Right hindlimb (tissue), 1 donor: ENCODE measurements at places on chromosomes 16 and 17.

GRCh38 chr17:41492771-41493170 lies 3.1 kb upstream of the KRT36 start:
- peak; percentile 53 for DNase-seq

GRCh38 chr17:37488009-37488604 lies 1.6 kb upstream of the DUSP14 start:
- DNase-seq, result peak; percentile 33

DNA sequence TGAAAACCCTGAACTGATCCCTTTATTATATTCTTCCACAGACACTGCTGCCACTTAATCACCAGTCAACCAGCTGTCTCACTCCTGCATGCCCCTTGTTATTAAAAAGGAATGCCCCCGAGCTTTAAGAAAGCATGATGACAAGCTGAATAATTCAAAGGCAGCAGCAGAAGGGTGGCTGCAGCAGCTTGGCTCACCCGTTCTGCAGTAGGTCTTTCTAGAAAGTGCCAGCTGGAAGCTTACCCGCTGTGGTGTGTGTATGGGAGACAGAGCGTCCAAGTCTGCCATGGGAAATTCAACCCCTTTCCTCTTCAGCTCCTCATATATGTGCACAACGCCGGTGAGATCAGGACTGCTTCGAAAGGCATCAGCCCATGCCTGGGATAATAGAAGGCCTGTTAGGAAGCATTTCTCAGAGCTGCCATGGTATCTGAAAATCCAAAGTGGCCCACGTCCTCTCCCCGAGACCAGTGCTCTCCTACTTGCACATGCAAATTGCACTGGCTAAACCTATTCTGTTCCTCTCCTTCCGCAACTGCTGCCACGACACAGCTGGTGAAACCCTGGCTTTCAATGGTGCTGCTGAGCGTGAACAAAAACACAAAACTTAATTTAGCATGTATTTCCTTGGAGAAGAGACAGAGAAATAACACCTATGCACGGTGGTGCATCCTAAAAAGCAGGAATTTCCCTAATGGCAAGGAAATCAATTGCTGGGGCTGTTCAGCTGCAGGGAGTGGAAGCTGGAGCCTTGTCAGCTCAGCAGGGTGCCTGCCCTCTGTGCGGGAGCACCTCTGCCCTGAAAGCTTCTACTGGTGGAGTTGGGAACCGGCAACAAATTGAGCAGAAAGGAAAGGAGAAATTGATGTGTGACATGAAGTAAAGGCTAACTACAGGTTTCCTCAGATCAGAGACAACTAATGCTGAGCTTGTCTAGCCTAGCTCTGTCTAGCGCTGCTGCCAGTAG lies 47.9 kb upstream of the SREBF1 start:
- no peak for DNase-seq

DNA sequence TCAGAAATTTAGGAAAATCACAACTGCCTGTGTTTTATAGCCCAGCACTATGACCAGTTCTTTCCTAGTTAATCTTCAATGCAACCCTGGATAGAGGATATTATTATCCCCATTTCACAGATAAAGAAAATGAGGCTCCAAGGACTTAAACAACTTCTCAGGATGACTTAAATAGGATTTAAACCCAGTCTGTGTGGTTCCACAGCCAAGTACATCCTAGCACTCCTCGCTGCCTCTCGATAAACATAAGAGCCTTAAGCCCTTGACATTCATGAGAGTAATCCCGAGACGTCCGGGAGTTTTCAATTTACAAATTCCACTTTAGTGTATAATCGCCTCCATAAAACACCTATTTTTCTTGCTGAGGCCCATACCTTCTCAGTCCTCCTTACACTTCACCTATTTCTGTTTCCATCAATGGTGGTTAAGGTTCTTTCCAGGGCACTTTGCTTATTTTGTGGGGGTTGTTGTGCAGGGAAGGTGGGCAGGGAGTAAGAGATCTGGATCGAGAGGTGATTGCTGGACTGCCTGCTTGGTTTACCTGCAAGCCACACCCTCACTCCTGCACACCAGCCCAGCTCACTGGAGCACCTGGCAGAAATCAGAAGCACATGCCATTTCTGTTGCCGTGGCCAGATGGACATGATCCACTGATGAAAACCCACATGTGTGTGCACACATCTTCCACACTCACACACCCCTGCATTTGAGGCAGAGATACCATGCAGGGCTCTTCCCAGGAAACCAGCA lies 50.5 kb downstream of the ASIC2 start:
- DNase-seq, result no peak

GRCh38 chr16:84088695-84089395 lies 27.9 kb downstream of the MBTPS1 start:
- DNase-seq, result no peak

- DNase-seq, result peak; percentile 70
These were observed 15.7 kb downstream of the ADCY7 start for GRCh38 chr16:50282010-50282538.

GRCh38 chr16:50303605-50304466 lies 37.5 kb downstream of the ADCY7 start:
- DNase-seq, result peak; percentile 16

DNA sequence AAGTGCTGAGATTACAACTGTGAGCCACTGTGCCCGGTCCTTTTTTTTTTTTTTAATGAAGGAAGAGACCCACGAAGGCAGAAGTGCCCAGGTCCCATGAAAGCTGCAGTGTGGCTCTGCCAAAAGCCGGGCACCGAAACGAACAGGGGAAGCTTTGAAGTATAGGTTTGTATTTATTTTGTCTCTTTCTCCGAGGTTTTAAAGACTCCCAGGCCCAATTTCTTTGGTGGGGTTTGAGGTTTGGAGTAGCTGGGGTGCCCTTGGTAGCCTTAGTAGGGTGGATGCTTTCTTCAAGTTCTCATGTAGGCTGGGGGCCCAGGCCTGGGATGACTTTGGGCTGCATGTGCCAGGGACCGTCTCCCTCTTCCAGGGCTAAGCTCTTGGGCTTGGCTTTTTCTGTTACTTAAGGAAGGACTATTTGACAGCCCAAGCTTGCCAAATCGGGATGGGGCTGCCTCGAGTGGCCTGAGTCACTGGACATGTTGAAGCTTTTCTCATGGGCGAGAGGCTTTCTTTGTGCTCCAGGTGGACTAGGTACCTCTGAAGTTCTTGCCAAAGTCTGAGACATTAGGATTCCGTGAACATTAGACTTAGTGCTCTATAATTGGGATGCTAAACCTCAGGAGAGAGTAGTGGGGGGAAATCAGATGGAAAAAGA lies 66.3 kb downstream of the WIPI1 start:
- DNase-seq, result no peak

- peak; percentile 11 for DNase-seq
These were observed 9.8 kb downstream of the TRPV2 start for GRCh38 chr17:16425202-16425601.

DNA sequence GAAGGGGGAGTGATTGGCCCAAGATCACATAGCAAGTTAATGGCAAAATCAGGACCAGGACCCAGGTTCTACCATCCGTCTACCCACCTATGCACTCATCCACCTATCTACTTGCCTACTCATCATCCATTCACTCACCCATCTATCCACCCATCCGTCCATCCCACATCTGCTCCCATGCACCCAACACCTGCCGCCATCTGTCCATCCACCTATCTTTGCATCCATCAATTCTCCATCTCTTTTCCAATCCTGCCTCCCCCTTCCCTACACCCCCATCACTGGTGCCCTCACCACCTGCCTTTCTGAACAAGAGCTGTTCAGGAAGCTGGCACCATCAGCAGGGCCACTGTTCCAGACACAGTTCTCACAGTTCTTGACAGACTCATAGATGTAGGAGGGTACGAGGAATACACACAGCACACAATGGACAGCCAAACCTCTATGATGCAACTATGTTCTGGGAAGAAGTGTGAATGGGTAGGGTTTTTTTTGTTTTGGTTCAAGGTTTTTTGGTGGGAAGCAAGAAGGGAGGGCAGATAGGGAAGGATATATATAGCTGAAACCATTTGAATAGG lies 4.5 kb downstream of the SAMD14 start:
- DNase-seq, result no peak

- no peak for DNase-seq
These were observed 125.9 kb downstream of the OR1D5 start for GRCh38 chr17:2937331-2938003.

DNA sequence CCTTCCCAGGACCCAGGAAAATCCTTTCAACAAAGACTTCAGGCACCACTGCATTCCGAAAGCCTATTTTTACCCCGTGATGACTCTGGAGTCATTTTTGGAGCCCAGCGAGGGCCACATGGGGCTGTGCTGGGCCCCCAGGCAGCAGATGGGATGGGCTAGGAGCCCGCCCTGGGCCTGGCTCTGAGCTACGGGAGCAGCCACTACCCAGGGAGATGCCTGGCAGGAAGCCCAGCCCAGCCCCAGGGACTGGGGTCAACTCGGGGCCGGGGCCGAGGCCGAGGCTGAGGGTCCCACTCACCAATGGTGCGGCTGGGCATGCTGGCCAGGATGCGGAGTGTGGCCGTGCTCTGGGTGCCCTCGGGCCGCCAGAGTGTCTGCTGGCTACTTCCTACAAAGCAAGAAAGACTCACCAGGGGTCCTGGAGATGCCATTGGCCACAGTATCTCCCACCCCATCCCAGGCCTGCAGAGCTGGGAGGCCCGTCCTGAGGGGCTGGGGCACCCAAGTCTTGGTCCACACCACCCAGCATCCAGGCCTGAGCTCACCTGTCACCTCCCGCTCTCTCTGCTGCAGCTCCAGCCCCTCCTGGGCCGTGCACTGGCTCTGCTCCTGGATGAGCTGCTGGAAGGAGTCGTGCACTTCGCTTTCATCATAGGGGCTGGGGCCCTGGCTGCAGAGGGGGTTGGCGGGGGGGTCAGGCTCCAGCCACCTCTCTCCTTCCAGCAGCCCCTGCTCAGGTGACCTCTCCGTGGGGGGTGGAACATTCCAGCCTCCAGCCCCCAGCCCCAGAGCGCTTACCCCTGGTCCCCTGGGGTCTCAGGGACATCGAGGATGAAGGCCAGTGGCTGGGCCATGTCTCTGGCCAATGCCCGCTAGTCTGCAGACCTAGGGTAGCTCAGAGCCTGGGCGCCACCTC lies 2.3 kb downstream of the TMC6 start:
- DNase-seq, result no peak

GRCh38 chr17:44623070-44623725 lies 33.1 kb upstream of the MEIOC start:
- no peak for DNase-seq

GRCh38 chr16:51818342-51818944 lies 667.4 kb upstream of the SALL1 start:
- peak; percentile 35 for DNase-seq

DNA sequence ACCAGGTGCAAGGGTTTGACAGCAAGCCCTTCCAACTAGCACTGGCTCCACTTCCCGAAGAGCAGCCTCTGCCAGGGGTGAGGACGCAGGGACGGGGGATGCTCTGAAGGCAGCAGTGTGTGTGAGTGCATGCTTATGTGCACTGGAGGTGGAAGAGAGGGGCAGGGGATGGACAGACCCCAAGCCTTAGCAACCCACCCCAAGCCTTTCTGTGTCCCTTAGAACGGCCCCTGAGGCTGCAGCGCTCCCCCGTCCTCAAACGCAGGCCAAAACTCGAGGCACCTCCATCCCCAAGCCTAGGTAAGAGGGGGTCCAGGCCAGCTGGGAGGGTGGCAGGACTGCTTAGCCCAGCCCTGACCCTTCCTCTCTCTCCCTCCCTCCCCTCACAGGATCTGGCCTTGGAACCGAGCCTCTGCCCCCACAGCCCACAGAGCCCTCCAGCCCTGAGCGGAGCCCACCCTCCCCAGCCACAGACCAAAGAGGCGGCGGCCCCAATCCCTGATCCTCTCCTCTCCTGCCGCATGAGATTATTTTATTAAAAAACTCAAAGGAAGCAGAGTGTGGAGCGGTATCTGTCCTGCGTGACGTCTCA lies 2.9 kb downstream of the ACD start:
- peak; percentile 13 for DNase-seq

- DNase-seq, result no peak
These were observed 8.9 kb upstream of the SNAI3 start for GRCh38 chr16:88695218-88695617.

DNA sequence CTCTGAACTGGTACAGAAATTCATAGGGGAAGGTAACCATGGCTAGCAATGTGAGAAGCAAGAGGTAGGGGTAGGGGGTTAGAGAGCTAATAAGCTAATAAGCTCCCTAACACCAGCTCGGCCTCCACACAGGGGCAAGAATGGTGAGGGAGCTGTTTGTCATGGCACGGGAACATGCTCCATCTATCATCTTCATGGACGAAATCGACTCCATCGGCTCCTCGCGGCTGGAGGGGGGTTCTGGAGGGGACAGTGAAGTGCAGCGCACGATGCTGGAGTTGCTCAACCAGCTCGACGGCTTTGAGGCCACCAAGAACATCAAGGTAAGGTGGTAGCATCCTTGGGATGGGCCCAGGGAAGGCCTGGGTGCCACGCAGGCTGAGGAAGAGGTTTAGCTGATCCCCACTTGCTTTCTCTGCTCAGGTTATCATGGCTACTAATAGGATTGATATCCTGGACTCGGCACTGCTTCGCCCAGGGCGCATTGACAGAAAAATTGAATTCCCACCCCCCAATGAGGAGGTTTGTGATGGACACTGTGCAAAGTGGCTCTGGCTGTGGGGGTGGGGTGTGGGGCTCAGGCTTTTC lies 3.5 kb upstream of the FTSJ3 start:
- no peak for DNase-seq

- no peak for DNase-seq
These were observed 2.1 kb upstream of the ADCY7 start for GRCh38 chr16:50263940-50264929.

DNA sequence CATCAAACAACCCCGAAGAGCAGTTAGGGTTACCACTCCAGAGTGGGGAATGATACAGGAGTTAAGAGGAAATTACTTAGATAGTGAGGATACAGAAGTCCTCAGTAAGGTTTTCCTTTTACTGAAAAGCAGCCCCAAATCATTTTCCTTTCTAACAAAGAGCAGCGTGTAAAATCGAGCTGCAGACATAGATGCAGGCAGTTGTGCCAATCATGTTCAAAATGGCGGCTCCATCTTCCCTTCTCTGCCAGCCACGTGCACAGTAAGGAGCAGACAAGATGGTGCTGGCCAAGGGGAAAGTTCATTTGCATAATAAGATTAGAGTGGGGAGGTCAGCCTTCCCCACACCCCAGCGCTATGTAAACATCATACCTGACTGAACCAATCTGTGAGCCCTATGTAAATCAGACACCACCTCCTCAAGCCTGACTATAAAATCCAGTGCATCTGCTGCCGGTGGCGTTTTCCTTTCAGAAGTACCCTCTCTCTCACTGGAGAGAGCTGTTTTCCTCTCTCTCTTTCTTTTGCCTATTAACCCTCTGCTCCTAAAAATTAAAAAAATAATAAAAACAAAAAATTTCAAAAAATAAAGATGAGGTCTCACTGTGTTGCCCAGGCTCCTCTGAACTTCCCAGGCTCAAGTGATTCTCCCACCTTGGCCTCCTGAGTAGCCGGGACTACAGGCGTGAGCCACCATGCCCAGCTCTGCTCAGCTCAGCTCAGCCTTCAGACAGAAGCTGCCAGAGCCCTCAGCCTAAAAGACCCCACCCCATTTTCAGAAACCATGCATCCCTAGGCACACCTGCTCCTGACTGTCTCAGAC lies 2.6 kb upstream of the SRL start:
- peak; percentile 71 for DNase-seq
